Lung microvascular endothelial cell (primary cell): ENCODE measurements at places on chromosomes 7 and 10. TPM values are rescaled to one million over a fixed set of nuclear protein-coding genes. Genes with fewer than 3 reads are reported as not detected.

SPDYE2 gene
- total RNA-seq = not detected in 2 replicates

OPTN gene
- 70.8 and 105 TPM in 2 replicates for total RNA-seq

EVX1 gene
- not detected in 2 replicates for total RNA-seq

SGCE gene
- 46.2 and 77.8 TPM in 2 replicates for total RNA-seq

SFXN4 gene
- total RNA-seq = 9.2 and 10.1 TPM in 2 replicates

SEMA3E gene
- under 0.01 and 0.20 TPM in 2 replicates for total RNA-seq

ATG9B gene
- under 0.01 TPM in 1 of 2 replicates, not detected in the other for total RNA-seq

GSDME gene
- total RNA-seq = 8.3 and 22.2 TPM in 2 replicates

CCL24 gene
- not detected in 2 replicates for total RNA-seq

NUTM2A gene
- total RNA-seq = under 0.01 and 0.20 TPM in 2 replicates

GPNMB gene
- under 0.01 and 0.22 TPM in 2 replicates for total RNA-seq

C10orf90 gene
- not detected in 2 replicates for total RNA-seq

ATP5MK gene
- 183 and 219 TPM in 2 replicates for total RNA-seq

ITGB8 gene
- 2.6 and 31.2 TPM in 2 replicates for total RNA-seq

TMEM26 gene
- total RNA-seq = under 0.01 TPM in 1 of 2 replicates, not detected in the other

ACHE gene
- 1.7 and 3.4 TPM in 2 replicates for total RNA-seq

COL13A1 gene
- 1.2 and 7.4 TPM in 2 replicates for total RNA-seq
